ENCODE measurements at places on chromosomes 2 and 18. TPM values are rescaled to one million over a fixed set of nuclear protein-coding genes. Genes with fewer than 3 reads are reported as not detected.

- no peak for DNase-seq
Observed at GRCh38 chr18:35733408-35733807, 151.9 kb downstream of the GALNT1 start.

DNA sequence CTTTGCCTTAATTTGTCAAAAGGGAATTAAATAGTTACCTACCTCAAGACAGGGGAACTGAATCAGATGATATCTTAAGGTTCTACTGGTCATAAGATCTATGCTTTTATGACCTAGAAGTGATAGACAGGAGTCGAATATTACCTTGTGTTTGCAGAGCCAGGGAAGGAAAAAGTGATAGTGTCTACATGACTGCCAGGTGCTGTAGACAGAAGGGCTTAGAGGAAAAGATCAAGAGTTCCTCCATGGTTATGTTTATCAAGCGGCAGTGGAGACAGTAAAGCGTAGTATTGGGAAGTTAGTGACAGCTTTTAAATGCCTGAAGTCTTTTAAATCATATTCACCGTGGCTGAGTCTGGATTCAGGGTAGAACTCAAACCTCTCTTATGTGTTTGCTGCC, 11.9 kb downstream of the CRIM1 start:
- no peak for DNase-seq

- no peak for DNase-seq
Observed at GRCh38 chr18:23853448-23854195, 160.9 kb upstream of the TTC39C start.

- no peak for DNase-seq
Observed at GRCh38 chr2:186255823-186256222, 230.2 kb upstream of the ZC3H15 start.

DNA sequence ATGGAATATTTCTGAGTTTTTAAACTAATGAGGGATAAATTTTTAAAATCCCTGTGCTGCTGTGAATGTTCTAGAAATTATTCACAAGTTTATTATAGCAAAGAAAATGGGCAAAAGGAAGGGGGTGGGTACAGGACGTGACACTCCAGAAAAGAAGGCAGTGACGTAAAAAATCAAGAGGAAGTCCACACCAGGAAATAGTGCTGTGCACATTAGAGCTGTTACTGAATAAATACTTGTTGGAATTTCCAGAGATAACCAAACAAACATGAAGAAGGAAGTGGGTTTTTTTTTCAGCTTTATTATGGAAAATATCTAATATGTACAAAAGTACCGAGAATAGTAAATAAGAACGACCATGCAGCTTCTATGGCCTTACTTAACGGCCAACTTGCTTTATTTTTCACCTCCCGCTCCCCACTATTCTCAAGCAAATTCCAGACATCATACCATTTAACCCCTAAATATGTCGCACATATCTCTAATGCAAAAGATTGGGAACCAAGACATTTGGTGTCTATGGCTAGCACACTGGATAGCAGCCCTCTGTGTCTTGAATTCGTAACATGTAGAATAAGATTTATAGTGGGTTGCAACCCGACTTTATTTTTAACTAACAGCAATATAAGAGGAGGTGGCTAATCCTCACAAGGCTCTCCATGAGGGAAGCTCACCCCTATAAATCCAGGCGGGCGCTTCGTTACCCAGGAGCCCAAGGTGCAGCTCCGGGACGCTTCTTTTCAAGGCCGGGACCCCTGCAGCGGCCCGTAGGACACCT, 580 bp upstream of the NDUFV2 start:
- DNase-seq, result peak; percentile 64

DNA sequence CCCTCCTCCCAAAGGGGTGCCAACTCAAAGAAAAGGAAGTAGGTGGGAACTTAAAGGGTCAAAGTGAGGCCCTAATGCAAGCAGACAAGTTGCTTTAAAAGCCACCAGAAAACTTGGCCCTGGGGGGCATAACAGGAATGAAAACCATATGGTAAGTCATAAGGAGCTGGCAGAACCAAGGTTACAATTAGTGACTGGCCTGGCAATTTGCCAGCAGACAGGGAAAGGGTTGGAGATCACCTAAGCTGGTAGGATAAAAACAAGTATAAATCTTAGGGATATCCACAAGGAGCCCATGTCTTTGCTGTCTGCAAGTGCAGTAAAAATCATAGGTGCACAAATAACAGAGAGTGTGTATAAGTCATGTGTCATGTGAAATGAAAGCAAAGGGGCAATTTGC, 256.7 kb upstream of the LRRTM4 start:
- no peak for DNase-seq

GRCh38 chr18:11108947-11109346, 40.4 kb downstream of the PIEZO2 start:
- DNase-seq, result no peak

GRCh38 chr18:46298511-46298910, 194.3 kb downstream of the HAUS1 start:
- DNase-seq, result no peak

DNA sequence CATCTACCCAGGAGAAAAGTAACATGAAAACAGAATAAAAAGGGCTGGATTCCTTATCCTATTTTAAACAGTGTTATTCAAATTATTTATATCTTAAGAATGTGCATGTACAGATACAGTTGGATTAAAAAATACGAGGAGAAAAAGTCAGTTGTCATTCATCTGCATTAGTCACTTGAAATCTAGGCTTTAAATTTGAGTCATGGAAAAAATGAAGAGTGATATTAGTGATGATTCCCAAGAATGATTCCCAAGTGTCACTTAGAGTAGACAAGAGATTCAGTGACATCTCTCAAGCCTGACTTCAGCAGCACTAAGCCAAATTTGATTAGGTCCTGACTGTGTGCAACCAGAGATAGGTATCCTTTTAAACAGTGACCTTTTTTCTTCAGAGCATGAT, 394.2 kb downstream of the IRS1 start:
- no peak for DNase-seq

- DNase-seq, result no peak
Observed at GRCh38 chr2:86028766-86029381, 76.8 kb downstream of the POLR1A start.

Gene LAMA1
- total RNA-seq, result not detected

DNA sequence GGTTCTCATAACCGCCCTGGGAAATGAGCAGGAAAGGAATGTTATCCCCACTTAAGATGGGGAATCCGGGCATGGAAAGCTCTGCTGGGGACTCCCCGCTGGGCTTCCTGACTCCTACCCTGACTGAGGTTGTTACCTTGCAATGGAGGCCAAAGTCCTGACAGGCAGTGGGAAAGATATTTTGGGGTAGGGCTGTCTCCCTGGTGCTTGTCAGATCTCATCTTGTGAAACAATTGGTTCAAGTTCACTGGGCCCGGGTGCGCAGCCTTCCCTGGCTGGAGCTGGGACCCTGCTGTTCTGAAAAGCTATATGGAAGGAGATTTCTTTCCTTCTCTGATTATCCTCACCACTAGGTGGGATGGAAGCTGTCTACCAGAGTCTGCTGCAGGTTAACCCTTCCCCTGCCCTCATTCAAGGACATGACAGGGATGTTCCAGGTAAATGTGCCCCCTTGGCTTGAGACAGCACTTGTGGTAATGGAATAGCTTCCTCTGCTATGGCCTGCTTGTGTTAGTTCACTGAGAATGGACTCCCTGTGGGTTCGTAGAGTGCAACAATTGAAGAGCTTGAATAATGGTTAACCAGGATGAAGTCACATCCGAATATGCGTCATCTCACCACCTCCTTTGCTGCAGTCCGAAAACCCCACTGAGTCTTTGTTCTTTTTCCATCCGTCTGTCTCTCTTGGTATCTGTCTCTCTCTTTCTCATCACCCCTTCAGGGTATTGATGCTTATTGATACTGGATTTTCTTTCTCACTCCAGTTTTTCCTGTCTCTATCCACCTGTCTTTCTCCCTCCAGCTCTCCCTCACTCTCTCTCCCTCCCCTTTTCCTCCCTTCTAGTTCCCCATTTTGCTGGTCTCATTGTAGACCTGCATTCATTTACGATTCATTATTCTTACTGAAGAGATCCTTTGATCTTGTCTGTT, 67.8 kb upstream of the EPAS1 start:
- peak; percentile 51 for DNase-seq
